ENCODE measurements at places on chromosomes 11 and 22.

DNA sequence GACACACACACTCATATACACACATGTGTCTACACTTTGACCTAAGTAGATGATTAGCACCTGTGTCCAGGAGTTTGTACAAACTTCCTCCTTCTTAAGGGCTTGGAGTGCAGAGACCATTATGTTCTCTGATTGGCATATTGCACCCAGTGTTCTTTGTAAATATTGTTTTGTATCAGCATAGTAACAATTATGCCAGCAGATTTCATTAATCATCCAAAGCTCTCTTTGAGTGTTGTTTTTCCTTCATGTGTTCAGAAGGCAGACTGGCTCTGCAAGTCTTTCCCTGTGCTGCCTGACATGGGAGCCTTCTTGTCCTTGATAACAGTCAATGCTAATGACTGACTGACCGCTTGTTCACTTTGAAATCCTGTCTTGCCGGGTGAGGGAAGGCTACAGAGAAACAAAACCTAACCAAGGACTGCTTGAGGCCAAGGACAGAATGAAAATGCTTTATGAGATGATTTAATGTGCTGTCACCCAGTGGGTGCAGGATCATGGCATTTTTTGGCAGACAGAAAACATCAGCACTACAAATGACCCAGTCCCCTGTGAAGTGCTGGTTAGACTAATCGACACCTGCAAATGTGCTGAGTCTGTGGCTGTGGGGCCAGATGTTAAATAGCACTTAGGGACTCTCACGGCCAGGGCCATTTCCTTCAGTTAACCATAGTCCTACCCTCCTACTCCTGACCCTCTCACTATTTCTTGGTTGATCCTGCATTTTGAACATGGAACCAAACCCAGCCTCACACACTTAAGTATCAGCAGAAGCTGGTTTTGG lies 6.6 kb upstream of the BARX2 start:
- no peak for DNase-seq

- no peak for DNase-seq
Observed at GRCh38 chr11:18384157-18384641, 10.2 kb upstream of the LDHA start.

DNA sequence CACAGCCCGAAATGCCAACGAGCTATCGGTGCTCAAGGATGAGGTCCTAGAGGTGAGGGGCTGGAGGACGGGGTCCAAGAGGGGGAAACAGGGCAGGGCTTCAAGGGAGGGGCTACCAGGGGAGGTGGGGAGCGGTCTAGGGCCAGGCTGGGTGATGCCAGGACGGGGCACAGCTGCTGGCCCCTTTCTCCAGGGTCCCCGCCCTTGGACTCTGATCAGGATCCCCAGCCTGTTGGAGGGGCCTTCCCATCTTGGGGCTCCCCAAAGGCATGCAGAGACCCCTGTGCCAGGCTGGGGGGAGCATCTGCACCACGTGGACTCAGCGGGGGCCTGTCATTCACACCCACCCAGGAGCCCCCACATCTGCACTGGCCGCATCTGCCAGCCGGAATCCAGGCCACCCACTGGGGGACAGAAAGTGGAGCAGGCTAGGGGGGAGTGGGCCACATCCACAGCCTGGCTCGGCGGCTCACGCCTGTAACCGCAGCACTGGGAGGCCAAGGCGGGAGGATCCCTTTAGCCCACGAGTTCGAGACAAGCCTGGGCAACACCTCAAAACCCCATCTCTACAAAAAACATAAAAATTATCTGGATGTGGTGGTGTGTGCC lies 18.9 kb downstream of the EPS8L2 start:
- no peak for DNase-seq

GRCh38 chr11:130181295-130182272 lies 22.0 kb downstream of the ST14 start:
- DNase-seq = no peak

DNA sequence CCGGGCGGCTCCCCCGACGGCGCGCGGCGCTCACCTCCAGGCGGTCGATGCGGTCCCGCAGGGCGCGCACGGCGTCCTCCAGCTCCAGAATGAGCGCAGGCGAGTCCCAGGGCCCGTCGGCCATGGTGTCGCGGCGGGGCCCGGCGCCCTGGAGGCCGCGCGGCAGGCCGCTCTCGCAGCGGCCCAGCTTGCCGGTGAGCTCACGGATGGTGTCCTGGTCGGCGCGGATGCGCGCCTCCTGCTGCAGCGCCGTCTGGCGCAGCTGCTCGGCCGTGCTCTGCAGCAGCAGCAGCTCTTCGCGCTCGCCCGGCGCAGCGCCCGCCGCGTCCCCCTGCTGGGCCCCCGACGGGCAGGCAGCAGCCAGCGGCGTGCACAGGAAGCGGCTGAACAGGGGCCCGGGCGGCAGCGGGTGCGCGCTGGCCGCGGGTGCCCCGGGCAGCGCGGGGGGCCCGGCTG lies 599 bp downstream of the NPTXR start:
- DNase-seq = peak; percentile 55

- no peak for DNase-seq
Observed at GRCh38 chr22:38788021-38788816, 5.7 kb downstream of the DNAL4 start.

DNA sequence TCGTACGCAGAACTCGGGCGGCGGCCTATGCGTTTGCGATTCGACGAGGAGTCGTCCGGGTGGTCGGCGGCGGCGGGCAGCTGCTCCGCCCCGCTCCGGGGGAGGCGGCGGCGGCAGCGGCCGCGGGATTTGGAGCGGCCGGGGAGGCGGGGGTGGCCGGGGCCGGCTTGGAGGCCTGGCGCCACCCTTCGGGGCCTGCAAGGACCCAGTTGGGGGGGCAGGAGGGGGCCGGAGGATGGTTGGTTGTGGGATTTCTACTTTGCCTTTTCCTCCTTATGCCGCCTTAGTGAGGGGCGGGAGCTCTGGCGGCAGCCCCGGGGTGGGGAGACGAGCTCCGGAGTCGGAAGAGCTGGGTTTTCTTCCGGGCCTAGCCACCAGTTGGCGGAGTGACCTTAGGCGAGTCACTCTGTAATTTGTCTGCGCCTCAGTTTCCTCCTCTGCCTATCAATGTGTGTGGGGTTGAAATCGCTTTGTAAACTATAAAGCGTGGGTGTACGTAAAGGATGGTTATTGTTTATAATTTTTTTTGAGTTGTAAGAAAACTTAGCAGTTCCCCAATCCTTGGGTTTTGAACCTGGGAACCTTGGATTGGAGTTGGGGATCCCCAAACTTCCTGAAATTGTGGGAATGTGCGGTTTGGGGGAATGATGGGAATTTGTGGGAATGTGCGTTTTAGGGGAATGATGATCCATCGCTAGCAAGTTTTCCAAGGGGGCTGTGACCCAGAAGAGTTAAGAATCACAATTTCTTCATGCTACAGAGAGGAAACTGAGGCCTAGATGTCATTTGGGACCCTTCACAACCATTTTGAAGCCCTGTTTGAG lies 679 bp downstream of the TUG1 start:
- no peak for DNase-seq

DNA sequence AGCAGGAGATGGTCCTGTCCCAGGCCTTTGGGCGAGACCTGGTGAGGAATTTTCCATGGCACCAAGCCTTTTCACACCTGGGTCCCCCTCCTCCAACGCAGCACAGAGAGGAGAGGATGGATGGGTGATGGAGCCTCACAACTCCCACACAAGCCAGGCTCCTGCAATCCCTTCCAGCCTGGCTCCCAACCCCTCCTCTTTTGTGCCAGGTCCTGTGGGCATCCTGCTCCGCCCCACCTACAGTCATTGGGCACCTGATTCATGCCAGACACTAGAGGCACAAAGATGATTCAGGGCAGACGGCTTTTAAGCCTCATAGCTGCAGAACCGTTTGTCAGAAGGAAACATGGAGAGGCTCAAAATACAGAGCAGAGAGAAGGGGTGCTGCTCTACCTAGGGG lies 16.1 kb upstream of the MYRF start:
- no peak for DNase-seq

Data from stimulated activated naive CD4-positive, alpha-beta T cell (primary cell).